Stimulated activated CD4-positive, alpha-beta T cell treated with anti-CD3 and anti-CD28 coated beads, Interleukin-1b, Interleukin-23, amount 100 ng/mL, for 4 hours (primary cell): ENCODE measurements at places on chromosomes 2 and 18.

- DNase-seq: no peak
Observed at GRCh38 chr18:369224-370015, 101.6 kb upstream of the THOC1 start.

DNA sequence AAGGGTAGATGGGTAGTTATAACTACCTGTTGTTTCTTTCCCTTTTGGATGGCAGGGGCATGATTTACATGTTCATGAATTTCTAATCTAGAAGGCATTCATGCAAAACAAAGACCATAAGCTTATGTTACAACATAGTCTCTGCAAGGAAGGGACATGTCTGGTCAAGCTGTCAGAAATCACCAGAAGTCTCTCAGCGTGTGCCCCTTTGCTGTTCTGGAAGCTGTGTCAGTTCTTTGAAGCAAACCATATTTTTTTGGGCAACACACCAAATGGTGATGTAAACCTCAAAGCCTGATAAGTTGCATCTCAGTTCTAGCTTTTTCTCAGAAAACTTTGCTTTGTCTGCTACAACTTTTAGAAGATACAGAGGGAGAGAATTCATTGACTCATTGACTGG, 173.5 kb upstream of the CTAGE1 start:
- DNase-seq: no peak

- no peak for DNase-seq
Observed at GRCh38 chr18:62281684-62282083, 43.4 kb upstream of the TNFRSF11A start.

GRCh38 chr2:181995289-181995688, 9.6 kb downstream of the PPP1R1C start:
- no peak for DNase-seq

- DNase-seq: no peak
Observed at GRCh38 chr2:176004934-176005333, 2.9 kb upstream of the LNPK start.

DNA sequence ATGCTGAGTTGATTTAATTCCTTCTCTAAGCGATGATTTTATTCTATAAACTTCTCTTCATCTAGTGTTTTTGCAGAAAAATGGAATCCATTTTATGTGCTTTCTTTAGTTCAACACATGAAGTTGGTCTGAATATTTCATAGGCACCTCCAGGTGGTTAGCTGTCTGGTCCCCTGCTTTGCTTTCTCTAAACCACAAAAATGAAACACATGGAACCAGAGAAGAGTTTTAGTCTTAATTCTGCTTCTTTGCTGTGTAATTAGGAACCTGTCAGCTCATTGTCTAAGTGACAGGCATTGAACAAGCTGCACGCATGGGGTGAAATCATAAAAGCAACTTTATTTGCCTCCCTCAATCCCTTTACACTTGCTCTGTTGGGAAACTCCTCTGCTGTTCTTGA, 150.4 kb downstream of the PIK3C3 start:
- DNase-seq: no peak

- no peak for DNase-seq
Observed at GRCh38 chr2:220320326-220320725, 692.9 kb downstream of the SLC4A3 start.

- no peak for DNase-seq
Observed at GRCh38 chr2:225584796-225585195, 185.3 kb downstream of the NYAP2 start.

DNA sequence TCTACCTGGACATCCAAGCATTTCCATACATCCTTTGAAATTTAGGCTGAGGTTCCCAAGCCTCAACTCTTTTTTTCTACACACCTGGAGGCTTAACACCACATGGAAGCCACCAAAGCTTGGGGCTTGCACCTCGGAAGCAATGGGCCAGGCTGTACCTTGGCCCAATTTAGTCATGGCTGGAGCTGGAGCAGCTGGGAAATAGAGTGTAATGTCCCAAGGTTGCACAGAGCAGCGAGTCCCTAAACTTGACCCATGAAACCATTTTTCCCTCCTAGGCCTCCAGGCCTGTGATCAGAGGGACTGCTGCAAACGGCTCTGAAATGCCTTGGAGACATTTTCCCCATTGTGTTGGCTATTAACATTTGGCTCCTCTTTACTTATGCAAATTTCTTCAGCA, 1574.3 kb upstream of the ZEB2 start:
- DNase-seq: no peak

GRCh38 chr2:108562274-108562673, 28.0 kb downstream of the LIMS1 start:
- DNase-seq: no peak

- DNase-seq: no peak
Observed at GRCh38 chr18:13218997-13219396, 437 bp downstream of the LDLRAD4 start.

DNA sequence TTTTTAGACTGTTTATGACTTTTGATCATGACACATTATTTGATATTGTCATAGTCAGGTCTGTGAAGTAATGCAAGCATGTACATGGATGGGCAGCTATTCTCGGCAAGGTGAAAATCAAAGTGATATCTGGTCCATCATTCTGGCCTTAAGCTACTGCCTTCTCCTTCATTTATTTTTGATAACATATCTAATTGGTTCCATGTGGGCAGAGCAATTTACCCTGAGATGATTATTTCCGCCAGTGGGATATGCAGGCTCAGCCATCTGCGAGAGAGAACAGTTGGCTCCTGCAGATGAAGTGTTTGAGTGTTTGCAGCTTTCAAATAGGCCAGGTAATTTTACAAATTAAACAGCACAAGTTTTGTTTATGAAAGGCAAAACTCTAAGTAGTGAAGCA, 116.4 kb downstream of the LYPD6 start:
- no peak for DNase-seq

DNA sequence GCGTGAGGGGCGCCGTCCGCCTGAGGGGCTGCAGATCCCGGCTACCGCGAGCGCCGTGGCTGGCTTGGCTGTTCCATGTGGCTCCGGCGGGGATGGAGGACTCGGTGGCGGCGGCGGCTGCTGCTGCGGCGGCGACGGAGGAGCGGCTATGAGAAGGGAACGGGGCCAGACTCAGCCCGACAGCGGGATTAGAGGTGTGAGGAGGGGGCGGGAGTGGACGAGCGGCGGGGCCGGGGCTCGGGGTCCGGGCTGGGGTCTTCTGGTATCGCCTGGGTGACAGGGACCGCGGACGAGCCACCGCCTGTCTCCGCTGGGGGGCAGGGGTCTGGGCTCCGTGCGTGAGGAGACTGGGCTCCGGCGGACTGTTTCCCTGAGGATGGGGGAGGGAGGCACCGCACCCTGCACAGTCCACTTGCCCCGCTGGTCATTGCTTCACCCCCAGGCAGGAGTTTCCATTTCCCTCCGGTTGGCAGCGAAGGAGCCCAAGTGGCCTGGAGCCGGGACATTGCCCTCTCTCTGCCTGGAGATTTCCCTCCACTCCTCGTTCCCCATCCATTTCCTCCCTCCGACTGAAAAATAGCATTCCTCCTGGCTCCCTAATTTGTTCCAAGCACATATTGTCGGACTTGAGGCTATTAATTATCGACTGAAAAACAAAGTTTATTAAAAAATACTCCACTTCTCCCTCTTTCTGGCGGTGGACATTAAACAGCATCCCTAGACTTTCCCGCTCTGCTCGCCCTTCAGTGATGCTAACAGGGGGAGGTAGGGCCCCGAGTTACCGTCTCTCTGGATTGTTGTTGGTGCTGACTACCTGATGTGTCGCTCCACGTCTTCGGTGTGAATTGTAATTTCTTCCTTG, 577 bp downstream of the EHBP1 start:
- DNase-seq: no peak

DNA sequence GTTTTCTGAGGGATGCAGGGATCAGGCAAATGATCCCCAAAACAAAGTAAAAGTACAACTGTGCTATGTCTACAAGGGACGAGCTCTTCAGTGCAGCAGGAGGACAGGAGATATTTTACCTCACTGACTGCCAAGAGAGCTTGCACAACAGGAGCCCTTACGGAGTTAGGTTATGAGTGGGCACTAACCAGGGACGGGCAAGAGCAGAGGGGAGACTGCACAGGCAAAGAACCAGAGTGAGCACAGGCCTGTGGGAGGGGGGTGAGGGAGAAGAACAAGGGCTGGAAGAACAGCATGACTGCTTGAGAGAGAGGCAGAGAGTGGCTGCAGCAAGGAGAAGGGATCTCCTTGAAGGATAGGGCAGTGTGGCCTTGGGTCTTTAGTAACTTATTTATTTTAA, 101.1 kb upstream of the PID1 start:
- DNase-seq: no peak

DNA sequence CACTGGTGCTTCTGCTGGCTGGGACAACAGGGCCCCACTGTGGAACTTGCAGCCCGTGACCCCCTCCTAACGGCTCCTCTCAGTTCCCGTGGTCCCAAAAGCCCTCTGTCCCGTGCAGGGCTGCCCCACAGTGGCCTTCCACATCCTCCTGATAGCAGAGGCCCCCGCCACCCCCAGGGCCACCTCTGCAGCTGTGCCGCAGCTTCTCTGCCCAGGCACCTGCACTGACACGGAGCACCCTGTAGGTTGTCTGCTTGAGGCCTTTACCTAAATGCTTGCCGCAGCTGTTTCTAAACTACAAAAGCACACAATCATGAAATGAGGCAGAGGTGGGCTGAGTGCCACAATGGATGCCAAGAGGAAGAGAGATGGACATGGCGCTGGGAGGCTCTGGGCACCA, 13.5 kb upstream of the GRHL1 start:
- no peak for DNase-seq

DNA sequence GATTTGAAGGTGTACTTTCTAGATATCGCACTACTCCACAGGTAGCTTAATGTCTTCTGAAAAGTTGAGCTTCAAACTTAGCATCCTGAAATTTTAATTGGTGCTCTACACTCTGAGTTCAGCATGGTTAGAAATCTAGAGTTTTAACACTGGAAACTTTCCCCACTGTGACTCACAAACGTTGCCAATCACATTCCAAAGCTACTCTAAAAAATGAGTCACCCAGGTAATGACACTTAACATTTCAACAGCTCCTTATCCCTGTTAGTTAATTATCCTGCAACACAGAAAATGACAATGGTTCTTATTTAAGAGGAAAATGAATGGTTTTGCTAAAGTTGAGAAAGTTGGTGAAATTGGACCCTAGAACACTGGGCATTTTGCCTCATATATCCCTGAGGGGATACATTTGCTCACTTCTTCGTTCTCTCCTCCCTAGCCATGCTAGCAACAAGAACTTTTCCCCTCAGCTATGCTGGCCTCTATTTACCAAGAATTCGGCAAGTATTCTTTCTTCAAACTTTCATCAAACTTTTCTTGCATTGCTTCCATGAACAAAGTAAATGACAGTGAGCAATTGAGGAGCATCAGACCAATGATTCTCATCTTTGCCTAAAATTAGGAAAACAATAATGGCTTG, 1024.1 kb upstream of the KLHL29 start:
- DNase-seq: no peak

- DNase-seq: no peak
Observed at GRCh38 chr2:109594246-109594885, 19.4 kb downstream of the SEPTIN10 start.

- DNase-seq: no peak
Observed at GRCh38 chr18:51171223-51171622, 26.3 kb downstream of the MEX3C start.

DNA sequence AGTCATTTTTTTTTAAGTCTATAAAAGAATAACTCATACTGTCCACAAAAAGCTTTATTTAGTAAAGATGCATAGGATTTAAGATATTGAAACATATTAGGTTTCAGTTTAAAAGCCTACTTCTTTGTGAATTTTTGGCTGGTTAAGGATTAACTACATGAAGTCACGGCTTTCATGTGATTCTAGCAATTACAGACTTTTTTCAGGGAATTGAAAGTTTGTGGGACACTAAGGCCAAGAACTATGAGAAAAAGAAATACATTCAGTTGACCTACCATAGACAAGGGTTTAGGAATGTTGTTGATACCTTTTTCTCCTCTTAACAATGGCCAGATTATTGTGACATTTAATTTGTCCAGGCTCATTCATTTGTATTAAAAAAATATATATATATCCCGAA, 109.3 kb downstream of the MEIS1 start:
- no peak for DNase-seq

GRCh38 chr2:216918088-216918680, 58.3 kb upstream of the TNP1 start:
- DNase-seq: no peak

DNA sequence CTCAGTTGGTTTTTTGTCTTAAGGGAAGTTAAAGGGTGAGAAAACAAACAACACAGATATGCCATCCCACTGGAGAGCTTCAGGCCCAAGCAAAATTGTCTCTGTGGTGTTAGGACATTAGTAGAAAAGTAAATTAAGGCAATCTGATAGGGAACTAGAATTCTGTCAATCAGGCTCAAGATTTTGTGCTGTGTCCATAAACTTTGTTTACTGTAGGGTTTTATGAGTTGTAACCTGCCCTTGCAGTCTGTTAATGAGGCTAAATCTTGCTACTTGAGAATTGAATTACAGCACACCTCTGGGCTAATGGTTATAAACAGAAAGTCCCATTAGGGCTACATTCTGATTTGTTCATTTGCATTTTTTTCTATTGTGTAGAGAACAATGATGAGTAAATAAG, 78.0 kb upstream of the OTX1 start:
- no peak for DNase-seq

- no peak for DNase-seq
Observed at GRCh38 chr2:162732946-162733698, 105.4 kb downstream of the KCNH7 start.

DNA sequence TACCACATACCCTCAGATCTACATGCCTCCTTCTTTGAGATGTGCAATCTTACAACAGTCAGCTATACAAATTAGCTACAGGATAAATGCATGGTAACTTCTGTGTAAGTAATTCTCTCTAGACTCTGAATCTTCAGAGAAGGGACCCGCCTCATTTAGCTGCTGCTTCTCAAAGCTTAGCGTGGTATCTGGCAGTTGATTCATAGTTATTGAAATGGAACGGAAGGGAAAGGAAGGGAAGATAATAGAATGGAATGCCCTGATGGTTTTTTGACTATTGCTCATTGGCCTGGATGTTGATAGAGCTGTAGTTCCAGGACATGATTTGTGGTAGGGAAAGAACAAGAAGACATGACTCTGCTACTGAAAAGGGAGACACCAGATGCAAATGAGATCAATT, 498.1 kb upstream of the CRIM1 start:
- no peak for DNase-seq

- DNase-seq: no peak
Observed at GRCh38 chr2:168723275-168723899, 79.0 kb upstream of the NOSTRIN start.

- no peak for DNase-seq
Observed at GRCh38 chr2:237016121-237016915, 69.4 kb upstream of the COPS8 start.

DNA sequence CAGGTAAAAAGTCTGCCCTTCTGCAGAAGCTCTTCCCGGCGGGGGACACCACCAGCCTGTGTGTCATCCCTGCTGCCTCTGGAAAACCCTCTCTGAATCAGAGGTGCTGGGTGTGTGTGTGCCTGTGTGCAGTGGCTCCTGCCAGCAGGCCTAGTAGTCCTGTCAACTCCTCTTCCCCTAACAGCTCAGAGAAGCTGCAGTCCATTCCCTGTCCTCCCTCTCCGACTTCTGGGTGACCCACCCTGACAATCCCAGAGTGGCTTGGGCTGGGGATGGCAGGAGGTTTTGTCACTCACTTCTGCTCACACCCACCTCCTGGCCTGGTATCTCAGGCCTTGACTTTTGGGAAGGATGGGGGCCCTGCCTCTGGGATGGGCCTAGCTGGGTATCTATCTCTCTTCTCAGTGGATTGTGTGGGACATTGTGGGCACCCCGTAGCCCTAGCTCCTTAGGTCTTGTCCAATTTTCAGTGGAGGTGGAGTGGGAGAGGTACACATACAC, 2.3 kb downstream of the WNT10A start:
- no peak for DNase-seq
